ENCODE measurements at places on chromosomes 4 and X.

GRCh38 chr4:85929961-85930665 is 429.7 kb downstream of the MAPK10 start:
- no peak for DNase-seq

- DNase-seq: no peak
Measured at GRCh38 chr4:159540501-159540900, 437.6 kb downstream of the RAPGEF2 start.

DNA sequence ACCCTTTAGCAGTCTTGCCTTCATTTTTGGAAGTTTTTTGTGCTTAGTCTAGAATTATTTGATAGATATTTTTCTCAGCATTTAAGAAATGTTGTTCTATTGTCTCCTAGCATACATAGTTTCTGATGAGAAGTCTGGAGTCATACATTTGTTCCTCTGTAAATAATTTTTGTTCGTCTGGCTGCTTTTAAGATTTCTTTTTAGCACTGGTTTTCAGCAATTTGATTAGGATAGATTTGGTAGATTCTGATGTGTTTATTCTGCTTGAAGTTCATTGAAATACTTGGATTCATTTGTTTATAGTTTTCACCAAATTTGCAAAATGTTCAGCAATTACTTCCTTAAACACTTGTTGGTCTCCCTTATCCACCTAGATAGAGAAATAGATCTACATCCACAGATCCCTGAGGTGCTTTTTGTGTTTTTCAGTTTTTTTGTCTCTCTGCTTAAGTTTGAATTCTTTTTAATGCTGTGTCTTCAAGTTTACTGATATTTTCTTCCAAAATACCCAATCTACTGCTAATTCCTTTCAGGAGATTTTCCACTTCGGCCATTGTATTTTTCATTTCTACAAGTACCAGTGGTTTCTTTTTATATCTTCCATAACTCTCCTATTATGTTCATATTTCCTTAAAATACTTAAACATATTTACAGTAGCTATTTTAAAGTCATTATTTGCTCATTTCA is 64.9 kb downstream of the ABLIM2 start:
- DNase-seq: no peak

DNA sequence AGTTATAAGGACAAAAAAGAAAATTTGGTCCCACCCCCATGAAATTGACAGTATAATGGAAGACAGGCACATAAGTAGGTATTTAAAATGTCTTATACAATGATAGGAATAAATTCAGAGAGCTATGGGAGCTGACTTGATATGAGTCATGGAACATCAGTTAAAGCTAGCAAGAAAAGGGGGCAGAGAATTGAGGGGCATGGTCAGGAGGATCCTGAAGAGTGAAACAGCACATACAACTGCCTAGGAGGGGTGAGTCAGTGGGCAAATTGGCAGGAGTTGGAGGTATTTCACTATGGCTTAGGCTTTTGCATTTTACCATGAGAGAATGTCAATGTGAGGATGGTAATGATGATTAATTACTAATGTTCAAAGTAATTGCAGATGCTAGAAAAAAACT is 95.4 kb upstream of the BANK1 start:
- DNase-seq: no peak

DNA sequence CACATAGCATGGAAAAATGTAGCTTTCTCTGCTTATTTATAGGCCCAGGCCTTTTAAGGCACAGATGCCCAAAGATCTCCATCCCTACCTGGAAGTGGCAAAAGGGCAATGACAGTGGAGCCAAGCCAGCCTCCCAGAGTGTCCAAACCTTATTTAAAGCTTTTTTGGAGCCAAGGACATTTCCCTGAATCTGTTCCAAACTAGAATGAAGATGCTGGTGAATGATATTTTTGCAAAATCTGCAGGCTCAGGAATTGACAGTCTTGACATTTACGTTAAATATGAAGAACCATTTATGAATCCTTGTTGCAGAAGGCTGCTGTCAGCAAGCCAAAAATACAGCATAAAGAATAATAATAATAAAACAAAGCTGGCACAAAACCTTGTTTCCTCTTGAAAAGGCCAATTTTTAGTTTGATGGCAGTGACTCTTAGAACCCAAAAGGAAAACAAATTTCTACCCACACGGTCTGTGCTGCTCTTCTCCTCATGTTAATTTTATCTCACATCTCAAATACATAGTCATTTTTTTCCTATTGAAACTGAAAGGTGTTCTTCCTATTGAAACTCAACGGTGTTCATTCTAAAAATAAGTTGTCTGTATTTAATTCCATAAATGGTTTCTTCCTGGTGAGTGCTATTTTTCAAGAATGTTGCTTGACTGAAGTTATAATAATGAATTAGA is 206.3 kb upstream of the TBL1X start:
- no peak for DNase-seq

DNA sequence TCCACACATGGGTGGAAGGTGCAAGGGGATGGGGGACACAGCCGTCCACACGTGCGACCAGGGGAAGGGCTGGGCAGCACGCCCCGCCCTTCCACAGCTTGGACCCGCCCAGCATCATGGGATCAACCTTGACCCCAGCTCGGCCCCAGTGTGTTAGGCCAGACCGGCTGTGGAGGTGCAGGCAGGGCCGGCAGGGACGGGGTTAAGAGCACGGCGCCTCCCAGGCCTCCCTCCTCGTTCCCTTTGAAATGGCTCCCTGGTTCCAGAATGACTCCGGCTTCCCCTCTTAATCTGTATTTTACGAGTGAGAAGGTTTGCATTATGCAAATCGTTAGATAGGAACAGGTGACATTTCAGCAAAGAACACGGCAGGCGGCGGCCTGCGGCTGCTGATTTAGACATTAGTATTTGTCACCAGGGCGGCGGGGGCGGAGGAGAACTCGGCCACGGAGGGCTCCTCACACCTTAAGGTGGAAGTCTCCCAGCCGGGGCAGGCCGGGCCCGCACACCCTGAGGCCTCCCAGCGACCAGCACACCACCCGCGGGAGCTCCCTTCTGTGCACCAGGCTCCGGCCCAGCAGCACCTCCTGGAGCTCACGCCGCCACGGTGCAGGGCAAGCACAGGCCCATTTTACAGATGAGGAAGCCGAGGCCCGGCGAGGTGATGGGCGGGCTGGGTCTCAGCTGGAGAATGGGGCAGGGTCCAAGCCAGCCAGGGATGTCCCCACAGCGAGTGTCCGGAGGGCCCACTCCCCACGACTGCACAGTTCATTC is 116.1 kb downstream of the FAM53A start:
- DNase-seq: no peak

DNA sequence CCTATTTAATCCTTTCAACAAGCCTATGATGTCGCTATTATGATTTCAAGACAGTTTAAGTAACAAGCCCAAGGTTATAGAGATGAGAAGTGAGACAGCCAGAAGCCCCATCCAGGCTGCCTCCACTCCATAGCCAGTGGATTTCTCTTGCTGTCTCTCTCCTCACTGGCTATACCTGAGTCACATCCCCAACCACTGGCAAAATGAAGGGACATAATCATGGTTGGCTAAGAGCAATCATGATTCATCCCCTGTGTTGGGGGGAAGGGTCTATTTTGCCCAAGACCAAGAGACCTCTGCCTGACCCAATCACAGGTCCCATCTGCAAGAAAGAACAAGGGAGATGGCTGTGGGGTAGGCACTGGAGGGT is 334.9 kb upstream of the GATB start:
- DNase-seq: no peak

DNA sequence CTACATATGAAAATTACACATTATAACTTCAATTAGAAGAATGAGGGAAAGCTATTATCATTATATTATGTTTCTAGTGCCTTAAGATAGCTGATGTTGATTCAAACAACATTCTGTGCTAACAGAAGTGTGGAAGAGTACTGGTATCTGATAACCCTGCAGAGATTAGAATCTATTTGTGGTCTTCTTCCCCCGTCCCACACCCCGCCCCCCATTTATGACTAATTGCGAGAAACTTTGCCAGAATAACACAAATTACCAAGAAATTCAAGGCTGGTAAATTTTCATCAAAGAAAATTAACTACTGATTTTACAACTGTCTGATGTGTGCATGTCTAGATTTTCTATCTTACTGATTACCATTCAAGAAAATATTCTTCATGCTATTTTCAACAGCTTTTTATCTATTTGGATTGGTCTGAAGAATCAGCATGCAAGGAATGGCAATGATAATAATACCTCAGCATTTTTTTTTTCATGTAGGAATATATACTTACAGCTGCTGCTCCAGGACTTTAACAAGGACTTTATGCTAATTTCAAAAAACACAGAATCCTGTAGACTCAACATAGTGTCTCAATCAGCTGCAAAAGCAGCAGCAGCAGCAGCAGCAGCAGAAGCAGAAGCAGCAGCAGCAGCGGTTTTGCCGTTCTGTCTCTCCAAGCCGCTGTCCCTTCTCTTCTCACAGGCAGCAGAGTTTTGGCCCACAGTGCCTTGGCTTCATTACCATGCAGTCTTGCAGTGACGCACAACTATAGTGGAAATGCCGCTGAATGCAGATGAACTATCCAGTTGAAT is 126.7 kb downstream of the FRYL start:
- DNase-seq: no peak

- DNase-seq: no peak
Measured at GRCh38 chrX:124010157-124010556, 48.7 kb downstream of the STAG2 start.

DNA sequence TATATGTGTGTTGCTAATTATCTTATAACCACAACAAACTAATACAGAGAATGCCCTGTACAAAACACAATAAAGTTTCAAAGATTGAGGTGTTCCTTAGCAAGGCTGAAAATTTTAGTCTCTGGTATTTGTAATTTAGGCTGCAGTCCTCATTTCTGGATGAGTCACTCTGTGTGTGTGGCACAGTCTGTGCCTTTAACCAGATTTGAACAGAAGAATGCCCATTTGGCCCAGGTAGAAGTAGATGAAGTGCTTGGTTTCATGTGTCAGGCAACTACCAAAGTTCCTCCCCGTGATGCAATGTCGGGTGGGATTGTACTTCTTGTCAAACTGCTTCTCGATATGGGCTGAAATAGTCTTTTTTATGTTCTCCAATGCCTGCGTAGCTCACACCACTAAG is 91.6 kb upstream of the H2AZ1 start:
- no peak for DNase-seq

DNA sequence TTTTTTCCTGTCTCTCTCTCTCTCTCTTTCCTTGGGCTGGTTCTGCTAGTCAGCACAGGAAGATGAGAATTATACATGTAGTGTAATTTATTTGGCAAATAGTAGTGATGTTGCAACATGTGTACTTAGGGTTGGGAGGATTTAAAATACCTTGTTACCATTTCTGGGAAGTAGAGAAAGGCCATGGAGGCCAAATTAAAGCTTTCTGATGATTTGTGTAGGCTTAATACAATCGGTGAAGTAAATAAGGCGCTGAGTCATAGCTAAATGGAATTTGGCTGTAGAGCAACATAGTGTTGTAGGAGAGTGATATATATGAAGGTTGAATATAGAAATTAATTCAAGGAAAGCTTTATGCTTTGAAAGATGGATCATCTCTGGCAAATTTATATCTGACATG is 295.3 kb downstream of the GRID2 start:
- DNase-seq: no peak

DNA sequence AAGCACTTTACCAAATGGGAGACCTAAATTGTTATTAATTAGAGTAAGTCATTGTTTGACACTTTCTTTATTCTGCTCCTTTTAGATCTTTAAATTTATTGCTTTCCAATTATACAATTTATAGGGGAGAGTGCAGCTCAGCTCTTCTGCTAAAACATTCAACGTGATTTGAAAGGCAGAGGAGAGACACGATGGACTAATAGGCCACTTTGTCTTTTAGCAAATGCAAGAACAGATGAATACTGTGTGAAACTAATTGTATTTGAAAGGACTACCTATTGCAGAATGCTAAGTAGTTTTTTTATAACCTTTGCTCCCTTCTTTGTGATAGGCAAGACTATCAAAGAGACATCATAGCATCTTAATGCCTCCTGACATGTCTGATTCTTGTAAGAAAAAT is 320.4 kb upstream of the KLF3 start:
- DNase-seq: no peak

- no peak for DNase-seq
Measured at GRCh38 chr4:10023806-10024205, 2.5 kb upstream of the SLC2A9 start.

GRCh38 chr4:176256921-176257320 is 12.1 kb downstream of the ASB5 start:
- DNase-seq: no peak

DNA sequence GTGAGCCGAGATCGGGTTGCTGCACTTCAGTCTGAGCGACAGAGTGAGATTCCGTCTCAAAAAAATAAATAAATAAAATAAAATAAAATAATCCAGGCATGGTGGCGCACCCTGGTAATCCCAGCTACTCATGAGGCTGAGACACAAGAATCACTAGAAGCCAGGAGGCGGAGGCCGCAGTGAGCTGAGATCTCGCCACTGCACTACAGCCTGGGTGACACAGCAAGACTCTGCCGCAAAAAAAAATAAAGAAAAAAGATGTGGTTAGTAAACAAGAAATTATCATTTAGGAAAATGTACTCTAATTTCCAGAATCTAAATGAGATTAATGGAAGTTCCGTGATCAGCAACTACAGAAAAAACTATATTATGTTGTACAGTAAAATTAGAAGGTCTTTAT is 14.5 kb upstream of the LRBA start:
- DNase-seq: no peak

GRCh38 chr4:184856277-184856609 is 30.5 kb upstream of the ACSL1 start:
- no peak for DNase-seq
